IPS DF 6.9 (cell line): ENCODE measurements at places on chromosomes 4 and X.

DNA sequence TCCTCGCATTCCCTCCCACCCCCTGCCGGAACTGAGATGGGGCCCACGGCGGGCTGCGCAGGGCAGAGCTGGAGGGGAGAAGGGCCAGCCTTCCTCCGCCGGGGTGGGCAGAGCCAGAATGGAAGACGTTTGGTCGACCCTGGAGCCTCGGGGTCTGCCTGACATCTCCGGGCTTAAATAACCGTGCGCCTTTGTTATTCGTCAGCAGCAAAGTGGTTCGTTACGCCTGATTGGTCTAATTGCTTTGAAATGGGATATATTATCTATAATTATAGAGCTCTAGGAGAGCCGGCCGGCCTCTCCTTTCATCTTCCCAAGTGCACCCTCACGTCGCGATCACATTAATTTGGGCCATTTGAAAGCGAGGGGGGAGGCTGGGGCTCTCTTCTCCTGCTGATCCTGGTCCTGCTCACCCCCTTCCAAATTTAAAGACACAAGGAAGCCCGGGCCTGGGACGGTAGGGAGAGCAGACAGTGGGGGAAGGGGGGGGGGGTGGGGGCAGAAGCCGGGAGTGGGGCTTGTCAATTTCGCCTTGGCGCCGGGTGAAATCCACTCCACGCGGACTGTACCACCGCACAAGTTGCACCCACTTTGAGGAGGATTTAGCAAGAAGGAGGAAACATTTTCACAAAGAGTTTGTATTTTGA, 4.7 kb upstream of the MSX1 start:
- H3K4me1 ChIP-seq = no peaks in the 10 kb centered on the region; the same call in 1 of the 2 replicates
- H3K36me3 ChIP-seq = no peaks in the 10 kb centered on the region; the same call in 1 of the 2 replicates
- no peak overlapping the region for H3K27ac ChIP-seq
- no peak for DNase-seq
- no peak overlapping the region for H3K4me3 ChIP-seq

DNA sequence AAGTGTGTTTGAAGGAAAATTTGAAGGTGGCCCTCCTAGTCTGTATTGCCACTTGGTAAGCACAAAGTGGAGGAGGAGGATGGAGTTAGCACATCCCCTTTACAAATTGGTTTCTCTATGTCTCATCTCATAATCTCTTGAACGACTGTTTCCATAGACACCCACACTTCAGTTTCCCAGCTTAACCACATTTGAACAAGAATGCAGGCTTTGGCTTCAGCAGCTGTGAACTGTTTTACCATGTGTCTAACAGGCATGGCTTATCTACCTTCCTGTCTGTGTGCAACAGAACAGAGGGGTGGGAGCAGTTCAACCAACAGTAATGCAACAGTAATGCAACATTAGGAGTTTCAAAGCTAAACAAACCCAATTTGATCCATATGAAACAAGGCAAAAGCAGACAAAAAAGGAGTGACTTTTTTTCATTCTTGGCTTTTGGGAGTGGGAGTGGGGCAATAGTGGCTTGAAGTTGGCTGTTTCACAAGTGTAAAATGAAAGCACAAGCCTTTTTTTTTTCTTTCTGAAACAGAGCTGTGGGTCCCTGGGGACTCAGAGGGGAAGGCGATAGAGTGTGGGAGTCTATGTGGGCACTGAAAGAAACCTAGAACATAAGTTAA, 108.0 kb downstream of the ITM2A start:
- no peak overlapping the region for H3K27ac ChIP-seq
- no peaks in the 10 kb centered on the region for H3K36me3 ChIP-seq
- no peaks in the 10 kb centered on the region for H3K27me3 ChIP-seq

- no peaks in the 10 kb centered on the region for H3K36me3 ChIP-seq
- H3K27ac ChIP-seq = no peak overlapping the region
- H3K27me3 ChIP-seq = peaks cover 6% of the 10 kb centered on the region; the same call in 1 of the 2 replicates
Measured at GRCh38 chr4:168831919-168832762, 177.9 kb downstream of the CBR4 start.

- no peak overlapping the region for H3K4me3 ChIP-seq
- H3K27ac ChIP-seq = no peak overlapping the region
- no peaks in the 10 kb centered on the region for H3K36me3 ChIP-seq
- no peaks in the 10 kb centered on the region for H3K4me1 ChIP-seq
Measured at GRCh38 chr4:179595671-179596410, 2153.6 kb upstream of the AGA start.

GRCh38 chrX:133323431-133323830, 91.9 kb downstream of the GPC4 start:
- H3K4me3 ChIP-seq = no peak overlapping the region
- DNase-seq = no peak
- H3K27me3 ChIP-seq = no peaks in the 10 kb centered on the region
- no peak overlapping the region for H3K27ac ChIP-seq
- no peaks in the 10 kb centered on the region; the same call in 1 of the 2 replicates for H3K4me1 ChIP-seq
- no peaks in the 10 kb centered on the region for H3K36me3 ChIP-seq

- no peak overlapping the region for H3K4me3 ChIP-seq
- no peaks in the 10 kb centered on the region for H3K4me1 ChIP-seq
- H3K27ac ChIP-seq = no peak overlapping the region
- no peak for DNase-seq
- H3K36me3 ChIP-seq = no peaks in the 10 kb centered on the region
- H3K27me3 ChIP-seq = no peaks in the 10 kb centered on the region
Measured at GRCh38 chr4:144174401-144175067, 34.0 kb upstream of the GYPA start.

DNA sequence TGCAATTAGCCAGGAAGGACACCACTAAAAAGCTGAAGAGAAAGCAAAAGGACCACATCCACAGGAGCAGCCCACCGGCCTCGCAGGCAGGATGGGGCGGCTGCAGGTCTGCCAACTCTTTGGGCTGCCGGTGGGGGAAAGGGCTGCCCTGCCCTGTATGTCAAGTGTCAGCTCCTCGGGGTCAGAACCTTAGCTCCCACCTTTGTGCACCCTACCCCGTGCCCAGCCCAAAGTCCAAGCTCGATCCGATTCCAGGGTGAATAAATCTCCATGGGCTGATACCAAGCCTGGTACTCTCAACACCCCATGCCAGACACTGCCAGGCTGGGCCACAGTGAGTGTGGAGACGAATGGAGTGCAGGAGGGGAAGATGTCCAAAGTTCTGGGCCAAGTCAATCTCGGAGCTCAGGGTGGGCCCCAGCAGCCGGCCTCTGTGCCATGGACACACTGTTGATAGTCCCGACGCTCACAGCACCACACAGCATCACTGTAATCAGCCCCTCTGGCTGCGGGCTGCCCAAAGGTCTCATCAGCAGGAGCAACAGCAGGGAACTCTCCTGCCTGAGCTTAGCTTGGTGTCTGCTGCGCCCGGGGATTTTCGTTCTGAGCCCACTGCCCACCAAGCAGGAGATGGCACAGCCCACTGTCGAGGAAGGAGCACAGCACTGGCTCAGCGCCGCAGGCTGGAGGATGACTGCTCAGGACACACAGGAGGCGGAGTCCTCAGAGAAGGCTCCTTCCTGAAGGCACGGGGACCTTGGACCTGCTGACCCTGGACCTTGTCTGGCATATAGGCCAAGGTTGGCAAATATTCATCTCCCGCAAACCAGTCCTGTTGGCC, 84.4 kb downstream of the JAKMIP1 start:
- DNase-seq = no peak
- H3K27me3 ChIP-seq = no peaks in the 10 kb centered on the region
- no peaks in the 10 kb centered on the region for H3K36me3 ChIP-seq
- H3K4me1 ChIP-seq = peaks cover 5% of the 10 kb centered on the region; the same call in 1 of the 2 replicates

- peak overlapping the region; percentile 89; the same call in 1 of the 2 replicates for H3K4me3 ChIP-seq
- DNase-seq = no peak
- peaks cover 2% of the 10 kb centered on the region; the same call in 1 of the 2 replicates for H3K36me3 ChIP-seq
- H3K27ac ChIP-seq = no peak overlapping the region
- H3K4me1 ChIP-seq = no peaks in the 10 kb centered on the region
Measured at GRCh38 chrX:47649781-47650163, 591 bp downstream of the ELK1 start.

- no peak overlapping the region for H3K4me3 ChIP-seq
- no peaks in the 10 kb centered on the region for H3K36me3 ChIP-seq
- H3K4me1 ChIP-seq = peaks cover 9% of the 10 kb centered on the region
- H3K27me3 ChIP-seq = no peaks in the 10 kb centered on the region
- DNase-seq = no peak
Measured at GRCh38 chr4:143348233-143349077, 11.8 kb downstream of the GAB1 start.

DNA sequence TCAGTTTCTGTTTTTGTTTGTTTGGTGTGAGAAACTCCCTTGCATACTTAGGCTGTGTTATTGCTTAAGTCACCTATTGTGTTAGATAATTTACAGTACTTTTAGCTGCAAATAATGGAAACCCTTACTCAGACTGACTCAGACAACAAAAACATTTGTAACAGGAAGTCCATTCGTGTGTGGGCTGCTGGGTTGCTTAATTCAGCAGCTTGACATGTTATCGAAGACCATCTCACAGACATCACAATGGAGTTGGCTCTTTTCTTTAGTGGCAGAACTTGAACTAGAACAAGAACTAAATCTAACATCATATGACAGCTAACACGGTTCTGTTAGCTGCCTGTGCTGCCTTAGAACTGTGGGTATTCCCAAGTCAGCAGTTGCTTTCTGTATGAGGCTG, 9.9 kb upstream of the GABRE start:
- no peaks in the 10 kb centered on the region for H3K27me3 ChIP-seq
- no peak overlapping the region for H3K4me3 ChIP-seq
- no peak overlapping the region for H3K27ac ChIP-seq

- H3K27ac ChIP-seq = no peak overlapping the region
- no peaks in the 10 kb centered on the region for H3K27me3 ChIP-seq
- no peaks in the 10 kb centered on the region for H3K36me3 ChIP-seq
- no peak for DNase-seq
- no peaks in the 10 kb centered on the region; the same call in 1 of the 2 replicates for H3K4me1 ChIP-seq
- H3K4me3 ChIP-seq = no peak overlapping the region
Measured at GRCh38 chr4:145540235-145540634, 58.6 kb downstream of the SMAD1 start.

GRCh38 chr4:52265781-52266525, 214.8 kb downstream of the SPATA18 start:
- no peak for DNase-seq
- no peaks in the 10 kb centered on the region for H3K27me3 ChIP-seq
- no peaks in the 10 kb centered on the region for H3K4me1 ChIP-seq
- no peaks in the 10 kb centered on the region for H3K36me3 ChIP-seq
- no peak overlapping the region for H3K4me3 ChIP-seq

DNA sequence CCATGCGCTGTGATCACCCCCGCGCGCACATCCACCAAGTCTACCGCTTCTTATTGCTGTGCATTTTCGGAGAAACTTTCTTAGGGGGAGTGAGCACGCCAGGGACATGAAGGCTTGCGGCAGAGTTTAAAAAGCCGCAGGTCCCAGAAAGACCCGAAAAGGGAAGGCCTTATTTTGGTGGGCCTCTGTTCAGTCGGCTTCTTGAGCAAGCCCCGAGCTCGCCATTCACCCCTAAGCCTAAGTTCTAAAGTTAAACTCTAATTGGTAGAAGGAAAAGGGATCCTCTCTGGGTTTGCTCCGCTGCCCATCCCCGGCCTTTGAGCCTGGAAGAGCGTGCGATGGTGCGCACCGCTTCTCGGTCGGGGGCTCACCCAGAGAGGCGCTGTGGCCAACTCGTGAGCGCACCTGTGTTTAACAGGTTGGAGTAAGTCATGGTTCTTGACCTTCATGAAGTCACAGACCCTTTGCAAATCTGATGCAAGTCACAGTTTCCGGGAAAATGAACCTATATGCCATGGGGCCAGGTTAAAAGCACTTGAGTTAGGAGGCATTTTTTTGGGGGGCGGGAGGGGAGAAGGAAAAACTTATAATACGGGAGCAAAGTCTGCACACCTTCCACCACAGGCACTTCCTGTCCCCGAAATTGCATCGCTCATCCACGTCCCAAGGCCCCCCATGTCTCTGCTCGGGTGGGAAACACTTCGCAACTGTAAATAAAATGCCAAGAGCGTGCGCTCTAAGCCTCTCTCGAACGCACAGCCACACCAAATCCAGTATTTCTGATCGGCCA, 1.9 kb downstream of the PHOX2B start:
- H3K4me3 ChIP-seq = no peak overlapping the region
- no peaks in the 10 kb centered on the region for H3K36me3 ChIP-seq
- H3K27me3 ChIP-seq = peaks cover 90% of the 10 kb centered on the region
- no peak overlapping the region for H3K27ac ChIP-seq
- DNase-seq = no peak

GRCh38 chrX:119082278-119082677, 9.5 kb downstream of the CT47C1 start:
- H3K36me3 ChIP-seq = no peaks in the 10 kb centered on the region
- no peak overlapping the region for H3K27ac ChIP-seq
- no peaks in the 10 kb centered on the region for H3K4me1 ChIP-seq
- H3K27me3 ChIP-seq = no peaks in the 10 kb centered on the region
- no peak overlapping the region for H3K4me3 ChIP-seq

DNA sequence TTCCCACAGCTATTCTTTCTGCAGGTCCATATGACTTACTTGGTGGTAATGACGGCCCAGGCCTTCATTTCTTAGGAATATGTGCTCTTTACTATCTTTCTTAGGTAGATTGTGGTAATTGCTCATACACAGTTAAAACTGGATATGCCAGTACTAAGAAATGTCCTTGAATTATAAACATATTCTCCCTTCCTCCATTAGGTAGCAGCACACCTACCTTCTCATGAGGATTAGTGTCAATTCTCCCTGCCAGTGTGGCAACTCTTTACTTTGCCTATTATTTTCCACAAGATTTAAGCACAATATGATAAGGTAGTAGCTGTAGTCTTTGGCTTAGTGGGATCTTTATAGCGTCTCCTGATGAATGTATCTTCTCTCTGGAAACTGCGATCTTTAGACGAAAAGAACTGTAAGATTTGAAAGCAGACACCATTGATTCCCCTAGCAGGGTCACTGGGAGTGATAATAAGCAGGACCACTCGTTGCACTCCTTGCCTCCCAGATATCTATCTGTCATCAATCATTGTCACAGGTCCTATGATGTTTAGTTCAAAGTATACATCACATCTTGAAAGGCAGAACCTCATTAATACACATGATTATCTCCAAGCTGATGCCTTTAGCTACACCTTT, 1240.7 kb downstream of the C4orf33 start:
- no peaks in the 10 kb centered on the region for H3K27me3 ChIP-seq
- H3K27ac ChIP-seq = no peak overlapping the region
- no peak overlapping the region for H3K4me3 ChIP-seq
- no peak for DNase-seq

- no peaks in the 10 kb centered on the region for H3K27me3 ChIP-seq
- DNase-seq = no peak
- no peak overlapping the region for H3K27ac ChIP-seq
- no peak overlapping the region for H3K4me3 ChIP-seq
Measured at GRCh38 chr4:152919826-152920225, 16.3 kb upstream of the FHDC1 start.

DNA sequence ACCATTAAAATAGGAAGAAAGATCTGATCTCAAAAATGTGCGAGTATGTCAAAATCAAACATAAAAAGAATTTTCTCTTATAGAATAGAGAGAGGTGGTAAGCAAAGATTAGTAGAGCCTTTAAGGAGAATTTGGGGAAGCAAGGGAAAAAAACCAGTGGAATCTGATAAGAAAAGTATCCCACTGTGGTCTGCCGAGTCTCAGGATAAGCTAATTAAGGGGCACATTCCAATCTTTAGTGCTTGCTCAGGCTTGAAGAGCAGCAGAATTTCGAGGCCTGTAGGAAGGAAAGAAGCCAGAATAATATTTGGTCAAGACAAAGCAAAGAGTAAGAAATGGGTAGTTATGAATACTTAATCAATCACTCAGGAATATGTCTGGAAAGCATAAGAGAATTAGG, 13.0 kb downstream of the STATH start:
- H3K27ac ChIP-seq = no peak overlapping the region
- no peaks in the 10 kb centered on the region for H3K27me3 ChIP-seq
- no peak for DNase-seq
- no peak overlapping the region for H3K4me3 ChIP-seq
- H3K4me1 ChIP-seq = no peaks in the 10 kb centered on the region
- no peaks in the 10 kb centered on the region for H3K36me3 ChIP-seq

- no peaks in the 10 kb centered on the region for H3K27me3 ChIP-seq
- no peak for DNase-seq
- H3K4me3 ChIP-seq = no peak overlapping the region
- H3K36me3 ChIP-seq = no peaks in the 10 kb centered on the region
- no peaks in the 10 kb centered on the region for H3K4me1 ChIP-seq
Measured at GRCh38 chrX:3184176-3184930, 143.1 kb downstream of the ARSF start.
